NCI-H524 treated with DMSO at 0.1 percent for 48 hours (cell line): ENCODE measurements at places on chromosomes 2 and 18.

- no peak for DNase-seq
Observed at GRCh38 chr2:152251211-152251610, 75.6 kb upstream of the STAM2 start.

DNA sequence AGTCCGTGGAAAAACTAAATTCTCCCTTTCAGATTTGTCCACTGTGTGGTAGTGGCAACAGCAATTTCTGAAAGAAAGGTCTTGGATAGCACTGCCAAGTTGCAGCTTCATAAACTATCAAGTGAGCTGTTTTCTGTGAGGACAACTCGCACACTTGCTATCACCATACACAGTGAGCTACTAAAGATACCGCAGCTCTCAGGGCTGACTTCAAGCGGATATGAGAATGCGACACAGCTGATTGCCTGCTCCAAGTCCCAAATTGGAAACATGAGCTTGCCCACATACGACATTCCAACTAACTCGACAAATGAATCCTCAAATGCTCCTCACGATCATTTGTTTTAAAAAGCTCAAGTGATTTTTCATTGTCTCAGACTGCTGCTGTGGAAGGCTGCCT lies 46.2 kb downstream of the E2F6 start:
- DNase-seq = no peak

DNA sequence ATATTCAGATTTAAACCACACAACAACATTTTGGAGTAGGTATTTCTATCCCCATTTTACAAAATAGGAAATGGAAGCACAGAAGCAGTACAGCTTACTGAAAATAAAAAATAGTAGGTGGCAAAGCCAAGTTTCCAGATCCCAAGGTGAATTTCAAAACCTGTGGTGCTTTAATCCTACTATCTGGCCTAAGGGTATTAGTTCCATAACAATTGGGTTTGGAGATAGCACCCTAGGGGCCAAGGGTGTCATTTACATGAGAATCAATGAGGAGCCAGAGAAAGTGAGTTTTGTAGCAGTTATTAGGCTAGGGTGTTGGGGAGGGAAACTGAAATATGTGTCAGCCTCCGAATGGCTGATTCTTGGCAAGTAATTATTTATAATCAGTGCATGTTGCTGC lies 24.9 kb downstream of the OSBPL6 start:
- DNase-seq = no peak

DNA sequence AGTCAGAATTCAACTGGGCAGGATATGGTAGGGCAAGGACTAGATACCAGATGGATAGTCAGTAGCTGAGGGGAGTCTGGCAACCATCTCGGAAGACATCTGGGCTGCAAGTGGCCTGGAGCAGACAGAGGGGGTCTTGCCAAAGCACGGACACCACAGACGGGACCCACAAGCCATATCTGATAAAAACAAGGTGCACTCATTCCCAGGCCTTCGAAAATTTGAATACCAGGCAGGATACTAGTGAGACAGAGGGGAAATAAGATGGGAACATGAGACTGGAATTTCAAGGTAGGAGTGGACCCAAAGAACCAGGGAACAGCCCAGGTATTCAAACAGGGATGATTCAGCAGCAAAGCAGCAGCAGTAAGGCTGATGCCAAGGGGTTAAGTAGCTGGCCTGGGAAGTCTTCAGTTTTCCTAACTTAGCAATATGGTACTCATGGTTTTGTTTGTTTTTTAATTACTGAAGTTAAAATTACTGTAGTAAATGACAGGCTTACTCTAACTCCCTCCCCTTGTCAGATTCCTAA lies 144.9 kb upstream of the NCKAP5 start:
- DNase-seq = no peak

DNA sequence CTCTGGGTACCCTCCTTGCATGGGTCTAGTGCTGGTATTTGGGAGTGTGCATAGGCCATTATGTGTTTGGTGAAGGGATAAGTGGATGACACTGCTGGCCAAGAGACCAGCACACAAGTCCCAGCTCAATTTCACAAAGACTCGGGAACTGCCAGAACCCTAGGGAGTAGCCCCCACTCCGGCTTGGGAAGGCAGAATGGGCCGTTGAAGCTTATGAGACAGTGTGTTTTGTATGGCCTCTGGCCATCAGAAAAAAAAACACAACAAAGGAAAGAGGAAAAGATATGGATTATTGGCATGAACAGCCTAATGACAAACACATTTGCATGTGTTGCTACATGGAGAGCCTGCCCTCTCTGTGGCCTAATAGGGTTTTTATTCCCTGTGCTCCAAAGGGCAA lies 144.2 kb downstream of the TTC32 start:
- no peak for DNase-seq

- no peak for DNase-seq
Observed at GRCh38 chr2:7627583-7627982, 710.4 kb downstream of the RNF144A start.
